ENCODE measurements at places on chromosomes 7 and 10.

- no peak for DNase-seq
Measured at GRCh38 chr7:33842150-33842549, 63.2 kb upstream of the BMPER start.

DNA sequence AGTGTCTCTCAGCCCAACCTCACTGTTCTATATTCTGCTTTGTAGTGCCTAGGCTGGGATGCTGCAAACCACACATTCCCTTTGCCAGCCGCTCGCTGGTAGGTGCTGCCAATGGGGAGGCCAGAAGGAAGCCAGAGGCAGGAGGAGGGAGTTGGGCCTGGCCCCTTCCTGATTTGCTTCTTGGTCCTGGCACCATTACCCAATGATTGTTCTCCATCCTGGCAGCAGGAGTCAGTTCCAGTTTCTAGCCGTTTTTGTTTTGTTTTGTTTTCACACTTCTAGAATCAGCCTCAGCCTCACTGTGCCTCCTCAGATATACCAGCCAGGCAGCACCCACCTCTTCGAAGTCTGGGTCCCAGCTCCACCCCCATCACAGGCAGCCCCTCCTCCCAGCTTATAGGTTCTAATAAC lies 27.4 kb upstream of the LOXL4 start:
- DNase-seq: no peak

DNA sequence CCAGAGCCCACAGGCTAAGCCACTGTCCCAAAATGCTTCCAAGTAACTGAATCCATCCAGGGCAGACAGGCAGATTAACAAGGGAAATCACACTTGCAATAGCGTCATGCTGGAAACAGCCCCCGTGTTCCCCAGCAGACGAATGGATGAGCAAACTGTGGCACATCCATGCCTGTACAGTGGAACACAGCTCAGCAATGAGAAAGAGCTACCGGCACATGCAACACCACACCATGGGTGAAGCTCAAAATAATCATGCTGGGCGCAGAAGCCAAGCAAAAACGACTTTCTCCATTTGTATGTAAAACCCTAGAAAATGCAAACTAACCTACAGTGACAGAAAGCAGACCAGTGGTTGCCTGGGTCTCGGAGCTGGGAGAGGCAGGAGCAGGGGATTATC lies 153.1 kb downstream of the SLIT1 start:
- DNase-seq: no peak

DNA sequence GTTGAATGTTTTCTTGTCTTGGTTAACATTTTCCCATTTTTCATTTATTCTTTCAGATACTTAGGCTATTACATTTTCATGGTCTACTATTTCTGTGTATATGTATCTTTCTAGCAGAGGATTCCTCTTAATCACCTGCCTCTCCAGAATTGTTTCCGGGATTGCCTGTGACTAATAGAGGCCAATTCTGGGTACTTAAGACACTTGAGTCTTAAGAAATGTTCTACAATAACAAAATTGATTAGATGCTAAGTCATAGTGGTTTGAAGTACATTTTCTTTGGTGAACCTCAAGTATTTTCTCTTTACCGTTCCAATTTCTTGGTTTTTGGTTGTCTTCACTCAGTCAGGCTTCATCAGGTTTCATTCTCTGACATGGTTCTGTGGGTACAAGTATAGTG lies 26.4 kb downstream of the BBS9 start:
- no peak for DNase-seq

DNA sequence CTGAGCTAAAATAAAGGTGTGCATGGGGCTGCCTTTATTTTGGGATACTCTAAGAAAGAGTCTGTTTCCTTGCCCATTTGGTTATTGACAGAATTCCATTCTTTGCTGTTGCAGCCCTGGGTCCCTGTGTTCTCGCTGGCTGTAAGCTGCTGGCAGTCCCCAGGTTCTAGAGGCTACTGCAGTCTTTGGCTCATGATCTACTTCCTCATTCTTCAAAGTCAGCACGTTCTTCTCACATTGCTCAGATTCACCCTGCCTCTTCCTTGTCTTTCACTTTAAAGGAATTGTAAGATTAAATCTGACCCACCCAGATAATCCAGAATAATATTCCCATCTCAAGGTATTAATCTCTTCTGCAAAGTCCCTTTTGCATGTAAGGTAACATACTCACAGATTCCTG lies 620.3 kb downstream of the CCSER2 start:
- no peak for DNase-seq

DNA sequence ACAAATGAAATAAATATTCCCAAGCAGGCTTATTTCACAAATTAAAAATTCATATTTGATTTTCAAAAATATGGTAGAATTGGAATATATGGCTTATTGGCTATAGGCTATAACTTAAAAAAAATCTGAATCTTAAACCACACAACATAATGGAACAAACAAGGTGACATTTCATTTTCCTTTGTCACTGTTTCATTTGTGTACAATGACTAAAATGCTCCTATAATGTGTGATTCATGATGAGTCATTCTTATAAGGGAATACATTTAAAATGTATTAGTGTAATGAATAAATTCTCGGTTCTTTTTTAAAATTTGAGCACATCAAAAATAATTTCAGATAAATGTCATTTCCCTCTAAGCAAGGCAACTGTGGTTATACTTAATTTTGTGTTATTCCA lies 148.0 kb upstream of the ANK3 start:
- DNase-seq: no peak

GRCh38 chr10:104778371-104778770 lies 137.3 kb downstream of the SORCS3 start:
- no peak for DNase-seq

DNA sequence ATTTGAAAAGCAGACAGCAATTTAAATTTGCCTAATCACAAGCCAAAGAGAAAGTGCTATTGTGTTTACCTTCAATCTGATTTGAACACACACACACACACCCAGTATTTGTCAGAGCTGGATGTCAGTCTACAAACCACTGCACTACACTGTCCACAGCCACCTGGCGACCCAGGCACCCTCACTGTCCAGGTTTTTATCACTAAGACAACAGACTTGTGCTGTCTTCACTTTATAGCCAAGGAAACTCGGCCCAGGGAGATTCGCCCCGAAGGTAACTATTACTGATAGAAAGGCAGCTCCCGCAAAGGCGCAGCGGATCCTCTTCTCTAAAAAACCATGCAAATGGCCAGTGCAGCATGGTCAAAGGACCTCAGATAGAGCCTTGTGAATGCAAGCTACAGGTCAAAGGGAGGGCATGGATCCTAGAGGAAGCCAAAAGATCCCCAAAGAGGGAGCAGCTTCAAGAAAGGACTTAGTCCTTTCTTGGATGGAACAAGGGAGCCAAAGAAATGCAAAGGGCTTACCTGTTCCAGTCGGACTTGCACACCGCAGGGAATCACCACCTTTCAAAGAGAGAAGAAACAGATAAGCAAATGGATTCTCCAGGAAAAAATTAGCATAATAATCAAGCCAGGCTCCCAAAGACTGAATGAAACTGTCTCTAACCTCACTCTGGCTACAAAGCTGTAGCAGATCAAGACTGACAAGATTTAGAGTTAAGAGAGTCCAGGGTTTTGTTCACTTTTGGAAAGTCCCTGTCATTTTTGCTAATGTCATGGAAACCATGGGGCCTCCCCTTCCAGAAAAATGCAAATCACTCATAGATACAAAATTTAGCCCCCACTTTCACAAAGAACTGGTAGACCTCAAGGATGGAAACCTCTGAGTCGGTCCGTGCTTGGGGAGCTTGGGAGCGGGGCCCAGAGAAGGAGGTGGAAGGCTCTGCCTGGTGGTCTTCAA lies 101.1 kb downstream of the TNS3 start:
- no peak for DNase-seq

DNA sequence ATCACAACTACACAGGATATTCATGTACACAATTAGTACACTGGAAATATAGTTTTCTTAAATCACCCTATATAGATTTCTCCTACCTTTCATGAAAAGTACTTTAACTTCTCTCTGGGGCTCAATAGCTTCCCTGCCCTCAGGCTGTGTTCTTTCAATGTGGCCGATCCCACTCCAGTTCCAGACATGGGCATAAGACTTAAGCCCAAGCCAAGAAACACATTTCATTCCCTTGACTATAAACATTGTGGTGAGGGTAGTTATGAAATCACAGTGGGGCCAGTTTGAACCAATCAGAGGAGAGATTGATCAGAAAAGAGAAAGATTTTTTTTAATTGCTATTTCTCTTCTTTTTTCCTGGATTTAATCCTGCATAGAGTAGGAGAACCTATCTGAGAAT lies 904.6 kb upstream of the SORCS1 start:
- no peak for DNase-seq

DNA sequence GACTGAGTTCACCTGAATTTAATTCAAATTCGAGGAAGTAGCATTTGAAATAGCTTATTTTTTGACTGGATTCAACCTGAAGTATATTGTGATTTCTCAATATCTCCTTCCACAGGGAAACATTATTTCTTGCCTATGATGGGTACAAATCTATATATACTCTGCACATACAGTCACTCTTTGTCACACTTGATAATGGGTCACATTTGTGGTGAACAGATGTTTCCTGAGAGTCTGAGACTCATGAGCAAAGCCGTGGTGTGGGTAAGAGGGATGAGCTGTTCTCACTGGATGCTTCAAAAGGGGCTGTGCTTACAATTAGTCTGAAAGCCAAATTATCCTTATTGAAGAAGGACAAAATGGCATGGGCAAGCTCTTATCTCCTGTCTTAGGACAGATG lies 18.0 kb upstream of the TBXAS1 start:
- DNase-seq: no peak

- DNase-seq: no peak
Measured at GRCh38 chr10:130140425-130140824, 4.2 kb downstream of the GLRX3 start.

GRCh38 chr10:52631648-52632047 lies 140.9 kb downstream of the MBL2 start:
- no peak for DNase-seq

- no peak for DNase-seq
Measured at GRCh38 chr7:66110856-66111255, 3.8 kb upstream of the CRCP start.

DNA sequence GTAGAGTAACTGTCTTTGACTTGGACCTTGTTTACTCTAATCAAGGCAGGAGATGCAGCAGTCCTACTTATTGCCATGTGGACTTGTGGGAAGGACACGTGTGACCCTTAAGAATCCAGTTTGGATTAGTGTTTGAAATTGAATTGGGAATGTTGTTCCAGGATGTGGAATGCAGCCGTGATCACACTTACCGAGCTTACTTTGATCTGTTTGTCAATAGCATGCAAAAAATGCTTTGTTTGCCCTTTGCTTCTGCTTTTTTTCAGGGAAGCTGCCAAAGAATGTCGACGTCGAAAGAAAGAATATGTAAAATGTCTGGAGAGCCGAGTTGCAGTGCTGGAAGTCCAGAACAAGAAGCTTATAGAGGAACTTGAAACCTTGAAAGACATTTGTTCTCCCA lies 84.7 kb downstream of the CREM start:
- no peak for DNase-seq

GRCh38 chr7:50982626-50983025 lies 199.9 kb upstream of the GRB10 start:
- DNase-seq: no peak

GRCh38 chr7:91579837-91580236 lies 300.7 kb downstream of the MTERF1 start:
- no peak for DNase-seq

- DNase-seq: no peak
Measured at GRCh38 chr10:62632071-62632809, 172.3 kb upstream of the ADO start.

GRCh38 chr10:102231357-102232318 lies 5.5 kb downstream of the ELOVL3 start:
- peak; percentile 79 for DNase-seq

DNA sequence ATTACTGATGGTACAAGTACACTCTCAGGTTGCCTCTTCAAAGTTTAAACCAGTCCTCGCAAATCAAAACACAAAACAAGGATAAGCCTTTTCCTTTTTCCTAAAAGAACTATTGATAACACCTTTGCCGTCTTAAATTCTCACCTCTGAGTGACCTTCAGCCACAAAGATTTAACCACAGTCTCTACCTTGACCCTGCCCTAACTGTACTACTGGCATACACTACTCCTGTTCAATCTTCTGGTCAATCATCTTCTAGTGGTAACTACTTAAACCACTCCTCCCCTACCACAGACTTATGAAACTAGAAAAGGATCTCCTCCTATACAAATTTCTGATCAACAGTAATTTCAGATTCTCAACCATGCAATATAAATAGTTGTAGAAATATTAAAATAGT lies 15.1 kb downstream of the UPF2 start:
- no peak for DNase-seq

GRCh38 chr10:70162151-70162891 lies 8.0 kb downstream of the SAR1A start:
- no peak for DNase-seq

- no peak for DNase-seq
Measured at GRCh38 chr7:55129541-55130394, 111.0 kb downstream of the EGFR start.

- DNase-seq: no peak
Measured at GRCh38 chr7:65955718-65956117, 26.3 kb downstream of the GUSB start.

DNA sequence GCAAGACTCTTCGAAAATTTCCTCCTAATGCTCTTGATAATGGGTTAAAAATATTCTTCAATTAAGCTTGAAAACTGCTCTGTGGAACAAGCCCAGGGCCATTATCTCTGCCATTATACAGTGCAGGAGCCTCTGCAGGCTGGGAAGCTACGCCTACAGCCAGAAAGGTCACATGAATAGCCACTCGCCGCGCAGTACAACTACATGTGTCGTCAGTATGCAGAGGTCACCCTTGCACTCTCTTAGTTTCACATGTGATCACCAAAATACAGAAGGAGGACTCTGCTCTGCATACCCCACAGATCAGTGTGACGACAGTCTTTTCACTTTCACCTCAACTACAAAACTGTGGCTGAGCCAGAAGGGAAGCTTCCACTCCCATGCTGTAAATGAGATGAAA lies 141.8 kb upstream of the C1QL3 start:
- DNase-seq: no peak

DNA sequence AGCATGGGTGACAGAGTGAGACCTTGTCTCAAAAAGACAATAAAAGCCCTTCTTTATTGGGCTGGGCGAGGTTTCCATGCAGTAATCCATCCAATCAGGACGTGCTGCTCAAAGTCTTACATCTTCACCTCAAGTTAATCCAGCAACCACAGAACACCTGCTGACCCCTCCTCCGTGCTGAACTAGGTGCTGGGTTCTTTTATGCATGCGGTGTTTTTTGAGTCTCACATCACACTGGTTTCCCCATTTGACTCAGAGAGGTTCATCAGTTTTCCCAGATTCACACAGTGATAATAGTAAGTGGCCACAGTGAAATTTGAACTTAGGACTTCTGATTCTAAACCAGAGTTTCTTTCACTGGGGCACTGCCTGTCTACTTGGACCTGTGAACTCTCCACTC lies 58.3 kb upstream of the GTF2I start:
- DNase-seq: no peak

DNA sequence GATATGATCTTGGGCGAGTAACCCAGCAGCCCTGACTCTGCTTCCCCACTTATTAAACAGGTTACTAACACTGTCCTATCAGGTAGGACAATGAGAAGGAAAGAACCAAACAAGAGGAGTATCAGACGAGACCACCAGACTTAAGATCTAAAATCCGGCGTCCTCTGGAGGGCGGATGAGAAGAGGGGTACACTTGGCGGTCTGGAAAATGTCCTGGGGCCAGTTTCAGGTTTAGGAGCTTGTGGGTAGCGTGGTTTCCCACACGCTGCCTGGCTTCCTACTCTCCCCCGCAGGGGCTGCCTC lies 635 bp downstream of the ZNF32 start:
- no peak for DNase-seq
